Activated T-cell treated with anti-CD3 and anti-CD28 coated beads, Interleukin-2, amount 50 U/mL, for 72 hours (primary cell): ENCODE measurements at places on chromosomes 3 and 15. TPM values are rescaled to one million over a fixed set of nuclear protein-coding genes. Genes with fewer than 3 reads are reported as not detected.

DNA sequence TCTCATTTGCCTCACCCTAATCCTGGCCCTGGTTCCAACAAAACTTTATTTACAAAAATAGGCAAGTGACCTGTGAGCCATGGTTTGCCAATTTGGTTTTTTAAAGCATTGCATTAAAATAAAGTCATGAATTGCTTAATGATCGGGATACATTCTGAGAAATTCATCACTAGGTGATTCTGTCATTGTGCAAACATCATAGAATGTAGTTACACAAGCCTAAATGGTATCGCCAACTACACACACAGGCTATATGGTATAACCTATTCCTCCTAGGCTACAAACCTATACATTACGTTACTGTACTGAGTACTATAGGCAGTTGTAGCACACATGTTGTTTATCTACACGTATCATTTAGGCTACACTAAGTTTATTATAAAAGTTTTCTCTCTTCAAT is 45.9 kb upstream of the SSR3 start:
- DNase-seq, result no peak

DNA sequence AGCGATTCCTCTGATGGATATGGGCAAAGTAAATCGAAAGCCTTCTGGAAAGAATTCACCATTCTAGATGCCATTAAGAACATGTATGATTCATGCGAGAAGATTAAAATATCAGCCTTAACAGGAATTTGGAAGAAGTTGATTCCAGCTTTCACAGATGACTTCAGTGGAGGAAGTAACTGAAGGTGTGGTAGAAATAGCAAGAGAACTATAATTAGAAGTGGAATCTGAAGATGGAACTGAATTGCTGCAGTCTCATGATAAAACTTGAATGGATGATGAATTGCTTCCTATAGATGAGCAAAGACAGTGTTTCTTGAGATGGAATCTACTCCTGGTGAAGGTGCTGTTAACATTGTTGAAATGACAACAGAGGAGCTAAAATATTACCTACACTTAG is 30.1 kb upstream of the TBC1D23 start:
- no peak for DNase-seq

GRCh38 chr3:45546716-45547701 is 47.5 kb upstream of the LIMD1 start:
- peak; percentile 42 for DNase-seq

GRCh38 chr15:27219636-27220035 is 248.7 kb downstream of the GABRG3 start:
- no peak for DNase-seq

DNA sequence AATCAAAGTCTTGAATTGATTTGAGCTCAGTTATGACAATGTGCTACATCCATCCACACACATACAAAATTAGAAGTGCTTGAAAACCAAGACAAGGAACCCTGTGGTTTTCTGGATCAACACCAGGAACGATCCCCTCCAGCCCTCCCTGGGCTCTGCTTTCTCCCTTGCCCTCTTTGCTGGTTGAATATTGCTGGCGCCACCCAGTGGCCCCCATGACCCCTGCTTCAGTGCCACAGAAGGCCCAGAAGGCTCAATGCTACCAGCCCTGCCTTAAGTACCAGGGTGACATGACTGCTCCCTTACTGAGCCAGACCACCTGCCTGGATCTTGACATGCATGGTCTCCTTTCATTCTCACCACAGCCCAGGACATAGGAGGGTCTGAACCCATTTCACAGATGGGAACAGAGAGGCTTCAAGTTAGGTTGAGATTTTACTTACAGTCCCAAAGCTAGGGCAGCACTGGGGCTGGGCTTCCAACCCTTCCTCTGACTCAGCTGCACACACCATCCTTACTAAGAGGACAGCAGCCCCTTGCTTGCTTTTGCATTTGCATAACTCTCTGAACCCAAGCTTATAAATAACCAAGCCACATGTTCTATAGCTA is 15.0 kb downstream of the IL12A start:
- peak; percentile 44 for DNase-seq

DNA sequence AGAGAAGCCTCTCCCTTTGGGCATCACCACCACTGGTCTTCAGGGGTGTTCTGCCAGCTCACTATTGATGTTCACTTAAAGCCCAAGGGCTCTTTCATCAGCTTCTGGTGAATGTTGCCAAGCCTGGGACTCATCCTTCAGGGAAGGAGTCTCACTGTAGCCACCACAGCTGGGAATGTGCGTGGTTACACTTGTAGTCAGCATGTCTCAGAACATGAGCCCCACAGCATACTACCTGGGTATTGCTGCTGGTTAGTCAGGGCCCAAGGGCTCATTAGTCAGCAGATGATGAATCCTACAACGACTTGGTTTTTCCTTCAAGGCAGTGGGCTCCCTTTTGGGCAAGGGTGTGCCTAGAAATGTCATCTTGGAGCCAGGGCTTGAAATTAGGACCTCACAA is 412.9 kb downstream of the VGLL3 start:
- no peak for DNase-seq

GRCh38 chr3:157045238-157045850 is 114.6 kb downstream of the CCNL1 start:
- no peak for DNase-seq

GRCh38 chr15:59282515-59283337 is 76.1 kb downstream of the LDHAL6B start:
- DNase-seq, result no peak

DNA sequence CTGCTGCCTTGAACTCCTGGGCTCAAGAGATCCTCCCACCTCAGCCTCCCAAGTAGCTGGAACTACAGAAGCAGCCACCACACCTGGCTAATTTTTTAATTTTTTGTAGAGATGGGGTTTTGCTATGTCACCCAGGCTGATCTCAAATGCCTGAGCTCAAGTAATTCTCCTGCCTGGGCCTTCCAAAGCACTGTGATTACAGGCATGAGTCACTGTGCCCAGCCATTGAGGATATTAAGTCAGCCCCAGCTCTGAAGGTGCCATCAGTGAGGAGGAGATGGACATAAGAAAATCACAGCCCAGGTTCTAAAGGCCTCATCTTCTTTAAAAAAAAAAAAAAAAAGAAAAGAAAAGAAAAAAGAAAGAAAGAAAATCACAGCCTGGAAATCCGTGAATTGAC is 26.6 kb upstream of the PSTPIP1 start:
- no peak for DNase-seq

ACOX2 gene
- not detected for total RNA-seq

IL16 gene
- 50.9 TPM for total RNA-seq
